Lower lobe of right lung (tissue), 2 donors: ENCODE measurements at places on chromosomes 11 and 22. TPM values are rescaled to one million over a fixed set of nuclear protein-coding genes. Genes with fewer than 3 reads are reported as not detected.

- peak; percentile 61 for DNase-seq
- peaks cover 7% of the 10 kb centered on the region for H3K4me1 ChIP-seq
- peak overlapping the region; percentile 85 for H3K27ac ChIP-seq
- H3K4me3 ChIP-seq = peak overlapping the region; percentile 49
Measured at GRCh38 chr22:36862251-36863242, 1.7 kb downstream of the NCF4 start.

DNA sequence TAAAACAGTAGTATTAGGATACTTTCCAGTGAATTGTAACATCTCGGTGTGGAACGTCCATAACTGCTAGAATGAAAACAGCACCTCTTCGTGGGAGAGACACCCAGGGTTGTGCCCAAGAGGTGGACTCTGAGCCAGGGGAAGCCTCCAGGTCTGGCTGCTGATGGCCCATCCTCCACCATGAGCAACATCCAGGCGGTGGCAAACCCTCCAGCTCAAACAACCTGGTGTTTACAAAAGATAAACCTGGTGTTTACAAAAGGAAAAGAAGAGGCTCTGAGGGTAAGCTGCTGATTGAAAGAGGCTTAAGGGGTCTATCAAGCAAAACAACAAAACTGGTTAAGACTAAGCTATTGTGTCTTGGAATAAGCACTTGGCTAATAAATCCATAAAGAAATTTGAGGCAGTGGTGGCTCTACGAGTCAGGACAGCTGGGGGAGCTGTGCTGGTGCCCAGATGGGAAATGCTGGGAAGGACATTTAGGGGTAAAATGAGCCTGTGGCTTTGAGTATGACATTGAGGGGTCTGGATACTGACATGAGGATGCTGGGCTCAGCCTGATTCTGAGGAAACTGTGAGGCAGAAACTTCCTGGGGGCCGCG lies 909.0 kb downstream of the BRD1 start:
- no peak for DNase-seq
- H3K4me3 ChIP-seq = no peak overlapping the region
- no peaks in the 10 kb centered on the region for H3K36me3 ChIP-seq

- no peak overlapping the region for H3K4me3 ChIP-seq
- no peaks in the 10 kb centered on the region for H3K36me3 ChIP-seq
- H3K4me1 ChIP-seq = peaks cover 44% of the 10 kb centered on the region
- no peaks in the 10 kb centered on the region for H3K27me3 ChIP-seq
- no peak for DNase-seq
Measured at GRCh38 chr11:46240371-46240770, 37.1 kb upstream of the CREB3L1 start.

DNA sequence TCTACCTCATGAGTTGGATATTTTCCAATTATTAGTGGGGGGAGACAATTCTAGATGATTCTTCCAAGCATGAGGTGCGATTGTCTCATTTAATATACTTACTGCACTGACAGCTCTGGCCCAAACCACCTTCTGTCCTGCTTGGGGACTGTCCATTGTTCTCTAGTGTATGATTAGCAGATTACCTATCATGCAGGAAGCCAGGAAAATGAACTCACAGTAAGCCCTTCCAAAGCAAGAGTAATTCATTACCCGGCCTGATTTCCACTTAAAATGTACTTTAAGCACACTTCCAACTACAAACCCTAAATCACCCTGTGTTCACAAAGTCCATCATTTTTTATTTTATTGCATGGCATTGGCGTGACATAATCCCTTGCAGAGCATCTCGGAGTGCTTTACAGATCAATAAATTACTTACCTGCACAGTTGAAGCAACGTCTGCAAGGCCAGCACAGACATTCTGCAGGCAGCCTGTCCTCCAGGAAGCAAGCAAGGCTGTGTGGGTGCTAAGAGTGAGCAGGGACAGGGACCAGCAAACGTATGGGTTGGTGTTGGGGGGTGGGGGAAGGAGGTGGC lies 838.2 kb downstream of the NTM start:
- no peak for DNase-seq
- no peak overlapping the region for H3K27ac ChIP-seq
- no peaks in the 10 kb centered on the region for H3K4me1 ChIP-seq
- H3K4me3 ChIP-seq = no peak overlapping the region
- no peaks in the 10 kb centered on the region for H3K27me3 ChIP-seq

DNA sequence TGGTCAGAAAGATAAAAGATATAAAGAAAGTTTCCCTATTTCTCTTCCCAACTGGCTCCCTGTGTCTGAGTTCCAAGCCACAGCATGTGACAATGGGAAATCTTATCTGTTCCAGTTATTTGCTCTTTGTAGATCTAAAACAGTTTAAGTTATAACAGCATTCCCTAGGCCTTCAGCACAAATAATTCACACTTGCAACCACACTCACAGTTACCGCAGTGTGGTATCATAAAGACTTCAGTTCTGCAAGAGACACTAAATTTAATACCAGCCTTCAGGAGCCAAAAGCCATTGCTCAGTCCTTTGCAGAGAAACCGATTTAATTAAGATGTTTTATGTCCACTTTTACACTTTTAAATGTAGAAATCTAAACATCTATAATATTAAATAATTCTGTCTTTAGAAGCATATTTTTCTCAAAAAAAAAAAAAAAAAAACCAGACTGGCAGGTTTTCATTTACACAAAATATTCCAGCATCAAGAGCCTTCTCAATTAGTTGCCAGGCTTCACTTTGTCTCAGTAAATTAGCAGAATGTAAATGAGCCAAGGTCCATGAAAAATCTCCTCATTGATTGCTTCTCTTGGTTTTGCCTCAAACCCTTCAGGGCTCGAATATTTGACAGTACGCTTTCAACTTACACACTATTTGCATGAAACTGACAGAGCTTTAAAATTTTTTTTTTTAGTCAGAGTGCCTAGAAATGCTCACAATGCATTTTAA lies 300.0 kb upstream of the DDI1 start:
- no peaks in the 10 kb centered on the region for H3K36me3 ChIP-seq
- no peaks in the 10 kb centered on the region for H3K27me3 ChIP-seq
- no peak for DNase-seq
- H3K4me1 ChIP-seq = no peaks in the 10 kb centered on the region
- no peak overlapping the region for H3K27ac ChIP-seq
- H3K4me3 ChIP-seq = no peak overlapping the region

GRCh38 chr11:2868506-2869133 lies 17.0 kb downstream of the CDKN1C start:
- no peak for DNase-seq
- H3K36me3 ChIP-seq = no peaks in the 10 kb centered on the region
- peaks cover 33% of the 10 kb centered on the region for H3K27me3 ChIP-seq
- peak overlapping the region; percentile 36 for H3K4me3 ChIP-seq
- H3K4me1 ChIP-seq = peaks cover 13% of the 10 kb centered on the region

OR51M1 gene
- not detected for total RNA-seq

CELSR1 gene
- total RNA-seq = 51.8 TPM

KCNC1 gene
- not detected for total RNA-seq
